Activated T-cell treated with anti-CD3 and anti-CD28 coated beads for 1 hour (primary cell): ENCODE measurements at places on chromosomes 11 and 22.

DNA sequence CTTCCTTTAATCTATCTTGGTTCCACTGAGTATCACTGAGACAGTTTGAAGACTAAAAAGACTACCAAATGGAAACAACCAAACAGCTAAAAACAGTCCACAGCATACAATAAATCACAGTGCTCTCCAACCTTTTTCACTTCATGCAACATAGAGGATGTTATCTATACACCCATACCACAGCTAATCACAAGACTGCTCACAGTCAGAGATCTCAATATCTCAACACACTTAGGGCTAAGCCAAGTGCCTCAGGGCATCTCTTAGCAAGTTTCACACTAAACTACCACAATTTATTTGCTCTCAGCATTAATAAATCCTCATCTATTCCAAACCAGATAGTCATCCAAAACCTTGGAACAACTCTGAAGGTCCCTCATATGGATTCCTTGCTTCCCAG is 129.4 kb downstream of the SBF2 start:
- DNase-seq = no peak

DNA sequence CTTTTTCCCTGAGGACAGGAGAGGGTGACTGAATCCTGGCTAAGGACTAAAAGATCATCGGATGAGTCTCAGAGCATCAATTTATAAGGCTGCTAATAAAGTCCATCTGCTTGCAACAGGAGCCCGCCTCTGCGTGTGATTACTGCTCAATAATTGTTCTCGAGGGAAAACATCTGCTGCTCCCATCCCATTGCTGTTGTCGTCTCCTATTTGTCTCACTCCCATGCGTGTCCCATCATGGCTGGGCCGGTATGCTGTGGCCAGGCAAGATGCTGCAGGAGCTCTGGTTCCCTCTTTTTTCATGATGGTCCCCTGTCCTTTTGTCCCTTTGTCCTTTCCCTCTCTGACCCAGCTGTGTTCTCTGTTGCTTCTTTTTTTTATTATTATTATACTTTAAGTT is 121.2 kb downstream of the SPATA19 start:
- DNase-seq = no peak

GRCh38 chr22:50302041-50302541 is 5.4 kb downstream of the PLXNB2 start:
- DNase-seq = no peak

- DNase-seq = no peak
Measured at GRCh38 chr11:46170797-46171196, 49.5 kb upstream of the PHF21A start.

- no peak for DNase-seq
Measured at GRCh38 chr11:64358907-64359711, at the start of gene RPS6KA4. Gene RPS6KA4 (plus strand): TSS chr11:64359162. CDS start chr11:64359236, 74 bp downstream.

GRCh38 chr11:61375761-61376108 is 13.6 kb downstream of the TMEM138 start:
- DNase-seq = no peak

- DNase-seq = no peak
Measured at GRCh38 chr11:112226831-112227401, 688 bp downstream of the PTS start.

DNA sequence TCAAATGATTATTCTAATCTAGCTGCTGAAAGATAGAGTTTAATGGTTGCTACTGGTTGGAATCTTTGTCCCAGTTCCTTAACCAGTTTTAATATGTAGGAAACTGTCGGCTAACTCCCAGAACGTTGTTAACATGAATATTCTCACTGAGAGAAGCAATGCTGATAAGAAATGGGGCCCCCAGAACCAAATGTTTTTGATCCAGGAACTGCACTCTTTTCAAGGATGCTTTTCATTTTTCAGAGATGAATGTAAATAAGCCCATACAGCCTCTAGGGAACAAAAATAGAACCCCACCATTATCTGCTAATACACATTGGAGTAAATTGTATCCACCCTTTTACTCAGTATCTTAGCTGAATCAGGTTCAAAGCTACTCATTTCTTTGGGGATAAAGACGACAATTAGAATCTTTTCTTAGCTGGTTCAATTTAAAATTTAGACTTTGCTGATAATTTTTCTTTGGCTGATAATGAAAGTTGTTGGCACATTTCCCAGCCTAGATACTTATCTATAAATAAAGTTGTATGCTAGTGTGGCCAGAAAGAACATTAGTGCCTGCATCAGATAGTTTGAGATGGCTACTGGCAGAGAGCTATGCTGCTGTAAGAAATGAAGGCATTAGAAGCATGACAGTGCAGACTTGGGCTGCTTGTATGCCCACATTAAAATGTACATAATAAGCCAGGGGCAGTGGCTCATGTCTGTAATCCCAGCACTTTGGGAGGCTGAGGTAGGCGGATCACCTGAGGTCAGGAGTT is 323.3 kb upstream of the PDGFD start:
- DNase-seq = no peak

GRCh38 chr22:39739338-39740027 is 154.1 kb downstream of the ENTHD1 start:
- no peak for DNase-seq

- DNase-seq = no peak
Measured at GRCh38 chr22:23180893-23181720, 798 bp downstream of the BCR start.

DNA sequence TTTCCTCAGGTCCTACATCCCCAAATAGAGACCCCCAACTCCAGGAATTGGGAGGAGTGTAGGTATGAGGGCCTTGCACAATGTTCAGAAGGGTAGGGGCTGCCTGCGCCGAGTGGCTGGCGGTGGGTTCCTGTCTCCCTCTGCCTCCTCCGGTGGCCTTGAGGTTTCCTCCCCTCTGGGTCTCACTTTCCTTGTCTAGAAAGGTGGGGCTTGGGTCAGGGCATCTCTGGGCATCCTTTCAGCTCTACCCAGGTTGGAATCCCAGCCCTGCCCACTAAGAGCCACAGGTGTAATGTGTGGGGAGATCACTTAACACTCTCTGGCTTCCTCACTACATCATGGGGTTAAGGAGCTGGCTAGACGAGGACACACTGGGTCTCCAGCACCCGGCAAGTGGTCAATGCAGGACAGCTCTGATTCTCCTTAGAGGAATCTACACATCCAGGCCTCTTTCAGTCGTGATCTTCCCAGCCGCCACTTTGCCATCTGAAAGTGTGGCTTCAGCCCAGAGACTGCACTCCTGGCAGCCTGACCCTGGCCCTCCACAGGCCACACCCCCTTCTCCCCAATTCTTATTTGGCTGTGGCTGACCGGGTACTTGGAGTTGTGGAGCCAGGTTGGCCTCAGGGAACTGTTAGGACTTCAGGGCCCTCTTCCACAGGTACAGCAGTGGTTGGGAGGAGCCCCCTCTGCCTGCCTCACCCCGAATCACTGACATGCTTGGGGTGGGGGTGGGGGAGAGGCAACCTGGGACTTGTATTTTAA is 22.1 kb downstream of the PRDM11 start:
- DNase-seq = no peak

DNA sequence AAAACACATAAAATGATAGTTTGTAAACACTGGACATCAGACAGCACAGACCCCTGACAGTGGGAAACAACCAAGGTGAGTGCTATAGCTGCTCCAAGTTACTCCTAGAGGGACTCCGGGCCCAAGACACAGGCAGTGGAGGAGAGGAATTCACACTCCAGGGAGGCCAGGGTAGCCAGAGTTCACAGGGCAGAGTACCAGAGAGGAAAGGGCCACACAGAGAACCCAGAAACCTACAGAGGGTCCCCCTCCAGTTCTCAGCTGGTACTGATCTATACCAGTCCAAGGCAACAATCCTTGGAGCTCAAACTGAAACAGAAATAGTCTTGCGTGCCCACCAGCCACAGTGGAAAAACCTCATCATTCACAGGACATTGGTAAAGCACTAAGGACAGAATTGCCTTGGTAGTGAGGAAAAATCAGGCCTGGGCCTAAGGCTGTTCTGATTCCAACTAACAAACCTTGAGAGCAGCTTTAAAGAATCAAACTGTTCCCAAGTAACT is 7.6 kb downstream of the VPS37C start:
- DNase-seq = no peak

- DNase-seq = no peak
Measured at GRCh38 chr11:23288003-23288783, 427.9 kb upstream of the CCDC179 start.

- DNase-seq = no peak
Measured at GRCh38 chr11:41498726-41499125, 39.3 kb upstream of the LRRC4C start.

DNA sequence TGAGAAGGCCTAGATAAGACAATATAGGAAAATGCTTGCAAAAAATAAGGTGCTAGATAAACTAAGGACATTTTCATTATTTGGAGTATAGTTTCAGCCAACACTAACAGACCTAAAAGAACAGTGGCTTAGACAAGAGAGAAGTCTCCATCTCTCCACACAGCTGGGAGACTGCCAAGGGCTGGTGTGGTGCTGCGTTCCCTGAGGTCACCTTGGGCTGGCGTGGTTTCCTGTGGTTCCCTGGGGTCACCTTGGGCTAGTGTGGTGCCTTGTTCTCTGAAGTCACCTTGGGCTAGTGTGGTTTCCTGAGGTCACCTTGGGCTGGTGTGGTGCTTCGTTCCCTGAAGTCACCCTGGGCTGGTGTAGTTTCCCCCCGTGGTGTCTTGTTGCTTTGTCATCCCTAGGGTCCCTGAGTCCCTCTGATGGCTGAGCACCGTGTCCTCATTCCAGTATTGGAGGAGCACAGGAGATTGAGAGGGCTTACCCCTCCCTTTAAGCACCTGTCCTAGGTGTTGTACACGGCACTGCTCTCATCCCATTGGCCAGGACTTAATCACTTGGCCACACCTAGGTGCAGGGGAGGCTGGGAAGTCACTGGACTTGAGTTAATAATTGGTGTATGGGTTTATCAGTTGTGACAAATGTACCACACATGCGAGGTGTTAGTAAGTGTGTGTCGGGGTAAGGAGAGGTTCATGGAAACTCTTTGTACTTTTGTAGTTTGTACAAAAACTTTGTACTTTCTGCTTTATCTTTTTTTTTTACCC is 14.9 kb downstream of the SAMM50 start:
- no peak for DNase-seq

- no peak for DNase-seq
Measured at GRCh38 chr11:10354389-10354788, 49.5 kb downstream of the ADM start.

- no peak for DNase-seq
Measured at GRCh38 chr11:125079878-125080530, 16.9 kb downstream of the SLC37A2 start.

DNA sequence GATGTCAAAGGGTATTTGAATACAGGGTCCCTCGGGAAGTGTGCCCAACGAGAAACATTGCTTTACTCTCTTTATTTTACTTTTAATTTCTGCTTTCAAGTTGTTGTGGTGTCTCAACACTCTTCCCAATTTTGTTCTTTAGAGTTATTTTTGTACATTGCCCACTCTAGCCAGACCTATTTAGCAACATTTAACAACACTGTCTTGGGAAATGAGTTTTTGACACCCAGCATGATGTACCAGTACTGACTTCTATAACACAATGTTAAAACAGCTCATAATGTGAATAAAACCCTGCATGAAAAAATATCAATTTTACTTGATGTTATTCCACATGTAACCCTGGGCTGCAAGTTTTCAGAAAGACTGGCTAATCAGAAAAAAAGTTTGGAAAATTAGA is 350.2 kb upstream of the PITPNB start:
- DNase-seq = no peak

DNA sequence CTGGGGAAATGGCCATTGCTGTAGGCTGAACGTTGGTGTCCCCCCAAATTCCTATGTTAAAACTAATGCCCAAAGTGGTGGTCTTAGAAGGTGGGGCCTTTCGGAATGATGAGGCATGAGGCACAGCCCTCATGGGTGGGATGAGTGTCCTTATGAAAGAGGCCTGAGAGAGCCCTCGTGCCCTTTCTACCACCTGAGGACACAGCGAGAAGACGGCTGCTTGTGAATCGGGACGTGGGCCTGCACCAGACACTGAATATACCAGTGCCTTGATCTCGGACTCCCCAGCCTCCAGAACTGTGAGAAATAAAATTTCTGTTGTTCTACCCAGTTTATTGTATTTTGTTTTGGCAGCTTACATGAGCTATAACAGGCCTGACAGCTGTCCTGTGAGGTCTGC is 162.9 kb upstream of the B3GAT1 start:
- DNase-seq = no peak

GRCh38 chr11:80562523-80563125 is 1121.8 kb upstream of the TENM4 start:
- DNase-seq = no peak

DNA sequence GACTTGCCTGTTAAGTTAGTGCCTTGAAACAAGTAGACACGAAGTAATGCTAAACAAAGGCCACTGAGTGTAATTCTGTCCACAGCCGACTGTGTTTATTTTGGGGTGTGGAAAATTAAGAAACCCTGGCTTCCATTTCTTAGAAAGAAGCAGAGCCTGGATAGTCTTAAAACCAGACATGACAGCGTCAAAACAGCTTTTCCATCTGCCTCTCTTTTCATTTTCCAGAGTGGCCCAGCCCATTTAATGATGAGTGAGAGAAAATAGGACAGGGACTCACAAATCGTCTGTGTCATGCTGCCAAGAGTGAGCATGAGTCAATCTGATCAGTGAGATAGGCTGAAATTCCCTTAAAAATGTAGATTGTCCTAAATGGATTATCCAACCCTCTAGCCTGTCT is 485.9 kb downstream of the JRKL start:
- no peak for DNase-seq
